ENCODE measurements at places on chromosomes 6 and 20.

GRCh38 chr6:116393430-116393829, 22.7 kb downstream of the DSE start:
- DNase-seq, result no peak

DNA sequence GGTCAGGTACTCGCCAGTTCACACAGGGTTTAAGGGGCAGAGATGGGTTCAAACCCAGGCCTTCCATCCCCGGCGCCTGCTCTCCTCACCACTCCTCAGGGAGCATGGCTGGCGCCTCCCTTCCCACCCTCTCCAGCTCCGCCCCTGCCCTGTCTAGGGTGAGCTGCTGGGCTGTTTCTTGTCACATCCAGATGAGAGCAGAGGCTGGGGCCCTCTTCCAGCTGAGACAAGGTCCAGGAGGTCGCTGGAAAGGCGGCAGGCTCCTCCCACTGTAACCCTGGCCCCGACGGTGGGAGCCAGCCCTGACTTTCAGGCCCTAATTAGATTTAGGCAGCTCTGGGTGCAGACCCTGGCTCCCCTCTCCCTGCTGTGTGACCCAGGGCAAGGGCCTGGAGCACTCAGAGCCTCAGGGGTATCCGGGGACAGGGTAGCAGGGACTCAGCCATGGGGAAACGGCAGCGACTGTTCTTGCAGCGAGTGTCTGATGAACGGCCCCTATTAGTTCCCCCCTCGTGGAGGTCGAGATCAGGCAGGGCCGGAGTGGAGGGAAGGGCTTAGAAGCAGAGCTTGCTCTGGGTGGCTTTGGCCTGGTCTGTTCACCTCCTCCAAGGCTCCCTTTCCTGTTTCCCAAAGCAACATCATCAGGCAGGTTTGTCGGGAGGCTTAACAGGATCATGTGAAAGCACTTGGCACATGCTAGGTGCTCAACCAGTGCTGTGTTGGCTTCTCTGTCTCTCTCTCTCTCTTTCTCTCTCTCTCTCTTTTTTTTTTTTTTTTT, 33.4 kb downstream of the SNAI1 start:
- DNase-seq, result no peak

DNA sequence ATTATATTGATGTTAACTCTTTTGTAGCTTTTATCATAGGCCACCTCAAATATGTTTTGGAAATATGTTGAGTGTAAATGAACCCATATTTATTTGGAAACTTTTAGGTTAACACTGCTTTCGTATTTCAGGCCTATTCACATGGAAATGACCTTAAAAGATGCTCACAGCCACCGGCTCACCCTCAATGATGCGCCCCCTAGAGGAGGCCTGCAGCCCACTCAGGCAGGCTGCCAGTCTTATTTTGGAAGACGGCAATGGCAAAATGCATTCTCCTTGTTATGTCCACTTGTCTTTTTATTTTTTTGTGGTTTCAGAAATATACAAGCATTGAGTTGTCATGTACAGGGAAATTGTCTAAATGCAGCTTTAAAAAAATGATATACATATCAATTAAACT, 869.7 kb downstream of the PHF3 start:
- no peak for DNase-seq

DNA sequence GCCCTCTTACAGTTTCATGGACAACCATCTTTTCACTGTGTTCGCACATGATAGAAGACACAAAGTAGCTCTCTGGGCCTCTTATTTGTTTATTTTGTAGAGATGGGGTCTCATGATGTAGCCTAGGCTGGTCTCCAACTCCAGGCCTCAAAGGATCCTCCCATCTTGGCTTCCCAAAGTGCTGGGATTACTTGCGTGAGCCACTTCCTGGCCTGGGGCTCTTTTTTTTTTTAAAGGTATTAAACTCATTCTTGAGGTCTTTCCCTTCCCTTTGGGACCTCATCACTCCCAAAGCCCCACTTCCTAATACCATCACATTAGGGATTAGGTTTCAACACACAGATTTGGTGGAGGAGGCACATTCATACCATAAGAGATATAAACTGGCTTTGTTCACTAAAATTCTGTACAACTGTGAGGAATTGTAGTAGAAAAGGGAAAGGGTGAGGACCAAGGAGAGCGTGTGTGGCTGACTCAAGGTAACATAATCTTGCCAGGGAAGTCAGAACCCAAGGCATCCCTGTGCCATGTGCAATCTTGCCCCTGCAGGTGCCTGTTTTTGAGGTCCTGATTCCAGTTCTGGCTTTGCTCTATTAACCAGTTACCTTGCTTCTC, 45.5 kb downstream of the EIF2S2 start:
- no peak for DNase-seq

DNA sequence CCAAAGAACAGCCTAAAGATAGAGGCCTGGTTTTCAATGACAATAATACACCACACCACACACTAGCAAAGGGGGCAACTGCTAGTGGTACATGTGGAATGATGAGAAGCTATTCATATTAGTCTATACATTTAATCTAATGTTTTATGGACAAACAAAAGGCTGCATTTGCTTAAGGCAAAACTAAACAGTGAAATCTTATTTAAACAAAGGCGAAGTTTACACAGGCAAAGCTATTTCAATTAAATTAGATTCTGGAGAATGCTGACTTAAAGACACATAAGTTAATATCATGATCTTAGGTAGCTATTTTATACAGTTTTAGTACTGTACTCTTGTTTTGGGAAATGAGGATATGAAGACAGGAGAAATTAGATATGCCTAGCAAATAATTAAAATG, 53.9 kb upstream of the SIM1 start:
- DNase-seq, result no peak

DNA sequence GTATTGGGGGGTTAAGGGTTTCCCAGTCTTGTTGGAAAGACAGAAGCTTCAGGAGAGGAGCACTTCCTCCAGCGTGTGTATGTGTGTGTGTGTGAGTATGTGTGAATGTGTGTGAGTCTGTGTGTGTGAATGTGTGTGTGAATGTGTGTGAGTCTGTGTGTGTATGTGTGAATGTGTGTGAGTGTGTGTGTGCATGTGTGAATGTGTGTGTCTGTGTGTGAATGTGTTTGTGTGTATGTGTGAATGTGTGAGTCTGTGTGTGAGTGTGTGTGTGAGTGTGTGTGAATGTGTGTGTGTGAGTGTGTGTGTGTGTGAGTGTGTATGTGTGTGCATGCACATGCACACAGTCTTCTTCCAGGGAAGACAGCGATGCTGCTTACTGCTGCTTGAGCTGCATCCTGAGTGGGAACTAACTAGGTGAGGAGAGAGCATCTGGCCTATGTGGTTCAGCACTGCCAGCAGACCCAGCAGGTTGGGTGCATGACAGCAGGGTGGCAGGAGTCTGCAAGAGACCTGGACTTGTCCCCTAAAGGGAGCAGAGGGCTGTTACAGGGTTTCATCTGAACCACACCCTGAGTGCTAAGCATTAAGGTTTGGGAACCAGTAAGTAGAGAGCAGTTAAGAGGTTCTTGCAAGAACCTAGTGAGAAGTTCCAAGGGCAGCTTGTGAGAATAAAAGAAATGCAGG, 22.7 kb upstream of the CCND3 start:
- no peak for DNase-seq

DNA sequence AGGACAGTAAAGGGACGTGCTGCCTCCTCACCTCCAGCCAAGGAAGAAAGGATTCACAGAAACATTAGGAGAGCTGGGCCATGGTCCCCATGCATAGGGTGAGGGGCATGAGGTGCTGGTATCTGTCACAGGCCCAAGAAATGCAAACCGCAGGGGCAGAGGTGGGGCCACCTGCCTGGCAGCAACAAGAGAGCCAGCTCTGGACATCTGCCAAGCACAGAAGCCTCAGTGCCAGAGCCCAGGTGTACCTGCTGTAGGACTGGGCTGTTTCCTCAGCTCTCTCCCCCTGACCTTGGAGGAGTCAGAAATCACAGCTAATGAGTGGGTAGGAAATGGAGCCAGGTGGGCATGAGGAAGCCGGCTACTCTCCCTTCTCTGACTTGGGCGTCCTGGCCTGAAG, 45.3 kb downstream of the SLC2A12 start:
- DNase-seq, result no peak

GRCh38 chr6:146894624-146895023, 295.9 kb downstream of the ADGB start:
- no peak for DNase-seq

DNA sequence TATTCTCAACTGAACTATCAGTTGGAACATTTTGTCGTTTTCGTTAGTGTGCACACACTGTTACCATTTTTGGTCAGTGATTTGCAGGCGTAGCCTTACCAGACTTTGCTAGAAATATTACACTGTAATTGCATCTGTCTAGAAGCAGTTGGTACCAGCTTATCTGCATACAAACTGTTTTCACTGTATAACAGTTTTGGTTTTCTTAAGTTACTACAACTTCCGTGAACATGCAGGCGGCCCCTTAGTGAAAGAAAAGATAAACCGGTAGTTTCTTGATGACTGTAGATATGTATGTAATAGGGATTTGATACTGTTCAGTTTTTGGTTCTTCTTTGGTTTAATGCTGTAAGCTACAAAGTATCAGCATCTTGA, 1.3 kb downstream of the DSTN start:
- no peak for DNase-seq

DNA sequence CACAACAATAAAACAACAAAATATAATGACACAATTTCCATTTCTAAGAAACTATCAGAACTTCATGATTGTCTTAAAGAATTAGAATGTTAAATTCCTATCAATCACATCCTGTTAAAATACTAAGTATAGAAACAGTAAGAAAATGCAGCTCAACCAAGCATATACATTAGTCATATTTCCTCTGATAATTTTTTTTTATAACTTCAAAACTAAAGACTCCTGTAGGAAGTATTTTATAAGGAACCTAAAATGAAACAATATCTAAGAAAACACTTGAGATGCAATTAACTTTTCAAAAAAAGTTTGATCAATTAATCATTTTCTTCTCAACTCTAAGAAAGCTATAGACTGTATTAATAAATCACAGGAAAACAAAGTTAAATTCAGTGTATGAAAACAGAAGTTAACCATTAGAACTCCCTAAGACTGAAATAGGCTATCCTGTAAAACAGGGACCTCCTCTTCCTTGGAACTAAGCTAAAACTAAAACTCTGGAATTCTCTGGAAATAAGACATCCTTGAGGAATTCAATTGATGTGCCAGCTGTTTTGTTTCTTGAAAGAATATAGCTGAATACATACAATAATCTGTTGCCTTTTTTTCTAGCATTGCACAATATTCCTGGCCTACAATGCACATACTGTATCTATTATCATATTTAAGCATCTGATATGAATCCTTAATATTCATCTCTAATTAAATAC, 19.8 kb downstream of the FKBP5 start:
- no peak for DNase-seq

DNA sequence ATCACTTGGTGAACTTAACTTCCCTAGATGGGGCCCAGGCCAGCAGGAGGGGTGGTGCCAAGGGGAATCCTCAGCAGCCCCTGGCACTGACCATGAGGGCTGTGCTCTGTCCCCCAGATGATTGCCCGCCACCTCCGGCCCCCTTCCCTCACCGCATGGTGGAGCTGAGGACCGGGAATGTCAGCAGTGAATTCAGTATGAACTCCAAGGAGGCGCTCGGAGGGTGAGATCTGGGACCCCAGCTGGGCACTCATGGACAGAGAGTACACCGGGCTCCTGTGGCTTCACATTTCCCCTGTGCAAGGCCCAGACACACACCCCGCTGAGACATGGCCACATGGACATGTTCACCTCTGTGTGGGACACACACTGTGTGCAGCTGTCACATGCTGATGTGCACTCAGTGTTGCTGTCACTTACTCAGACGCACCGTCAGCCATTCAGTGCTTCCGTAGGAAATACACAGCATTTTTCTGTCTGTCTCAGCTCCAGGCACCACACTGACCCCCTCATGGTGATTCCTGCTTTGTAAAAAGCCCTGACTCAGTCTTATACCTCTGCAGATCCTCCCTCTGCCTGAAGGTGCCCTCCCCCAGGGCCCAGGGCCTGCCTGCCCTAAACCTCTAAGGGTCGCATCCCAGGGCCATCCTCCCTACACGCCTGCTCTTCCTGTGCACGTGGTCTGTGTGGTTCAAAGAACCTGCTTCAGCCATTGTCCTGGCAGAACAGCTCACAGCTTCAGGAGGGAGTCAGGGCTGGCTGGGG, 4.4 kb downstream of the MYLK2 start:
- DNase-seq, result no peak

DNA sequence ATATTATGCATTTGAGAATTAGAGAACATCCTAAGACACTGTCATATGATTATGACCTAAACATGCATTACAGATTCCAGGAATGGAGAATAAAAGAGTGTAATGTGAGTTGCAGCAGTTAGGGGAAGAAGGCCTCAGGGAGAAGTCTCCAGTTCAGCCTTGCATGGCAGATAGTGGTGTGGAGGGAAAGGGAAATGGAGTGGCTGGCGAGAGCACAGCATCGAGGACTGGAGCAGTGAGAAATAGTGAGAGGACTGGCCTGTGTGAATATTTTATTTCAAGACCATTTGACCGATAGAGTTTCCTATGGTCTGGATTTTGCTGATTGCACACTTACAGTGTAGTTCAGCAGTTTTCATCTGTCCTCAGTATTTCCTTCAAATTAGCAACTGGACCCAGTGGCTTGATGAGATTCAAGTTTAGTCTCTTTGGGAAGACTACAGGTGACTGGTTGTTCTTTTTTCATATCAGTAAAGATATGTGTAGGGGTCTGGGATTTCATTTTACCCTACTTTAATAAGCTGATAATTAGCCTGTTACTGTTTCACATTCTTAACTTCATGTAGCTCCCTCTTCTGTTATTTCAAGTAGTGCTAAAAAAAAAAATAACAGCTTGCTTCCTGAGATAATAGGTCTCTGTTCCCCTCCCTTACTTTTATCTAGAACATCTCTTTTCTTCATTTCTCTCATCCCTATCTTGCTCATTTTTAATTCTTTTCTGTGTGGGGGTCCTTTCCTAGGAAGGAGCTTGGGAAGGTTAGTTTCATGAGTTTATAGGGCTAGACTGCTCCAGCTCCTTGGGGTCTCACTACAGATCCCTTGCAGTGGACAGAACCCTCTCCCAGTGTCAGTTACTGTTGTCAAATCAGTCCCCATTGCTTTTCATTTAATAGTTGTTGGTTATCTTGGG, 27.9 kb downstream of the BLTP3A start:
- no peak for DNase-seq

GRCh38 chr20:61027218-61027617, 224.8 kb upstream of the CDH4 start:
- no peak for DNase-seq

GRCh38 chr6:123898665-123899064, 95.0 kb downstream of the NKAIN2 start:
- no peak for DNase-seq

- DNase-seq, result no peak
These were observed 16.5 kb downstream of the SNAI1 start for GRCh38 chr20:49999329-49999728.

GRCh38 chr6:36984581-36985416, 1.2 kb downstream of the MTCH1 start:
- DNase-seq, result no peak

GRCh38 chr6:134495890-134496248, 178.0 kb upstream of the SGK1 start:
- DNase-seq, result no peak

GRCh38 chr20:939606-940005, 23.5 kb upstream of the ANGPT4 start:
- DNase-seq, result no peak

GRCh38 chr6:159446340-159446739, 246.7 kb downstream of the SOD2 start:
- DNase-seq, result no peak

- no peak for DNase-seq
These were observed 33.8 kb downstream of the CD40 start for GRCh38 chr20:46151936-46152335.
